NCI-H82 (cell line): ENCODE measurements at places on chromosomes 3 and 15.

DNA sequence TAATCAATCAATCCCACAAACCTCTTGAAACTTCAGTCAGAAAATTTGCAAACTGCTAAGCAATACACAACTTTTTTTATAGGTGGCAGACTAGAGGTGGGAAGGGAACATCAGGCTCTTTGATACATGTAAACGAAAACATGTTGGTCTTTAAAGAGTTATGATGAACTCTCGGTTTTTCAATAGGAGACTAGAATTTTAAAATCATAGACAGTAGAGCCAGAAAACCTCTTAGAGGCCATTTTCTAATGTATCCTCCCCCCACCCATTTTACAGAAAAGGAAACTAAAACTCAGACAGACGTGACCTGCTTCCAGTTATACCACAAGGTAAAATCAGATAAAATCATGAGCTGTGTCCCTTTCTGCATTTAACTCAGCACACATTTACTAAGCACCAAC is 179.1 kb upstream of the LPP start:
- DNase-seq, result no peak

- DNase-seq, result no peak
Measured at GRCh38 chr3:194022052-194022451, 113.9 kb upstream of the HES1 start.

DNA sequence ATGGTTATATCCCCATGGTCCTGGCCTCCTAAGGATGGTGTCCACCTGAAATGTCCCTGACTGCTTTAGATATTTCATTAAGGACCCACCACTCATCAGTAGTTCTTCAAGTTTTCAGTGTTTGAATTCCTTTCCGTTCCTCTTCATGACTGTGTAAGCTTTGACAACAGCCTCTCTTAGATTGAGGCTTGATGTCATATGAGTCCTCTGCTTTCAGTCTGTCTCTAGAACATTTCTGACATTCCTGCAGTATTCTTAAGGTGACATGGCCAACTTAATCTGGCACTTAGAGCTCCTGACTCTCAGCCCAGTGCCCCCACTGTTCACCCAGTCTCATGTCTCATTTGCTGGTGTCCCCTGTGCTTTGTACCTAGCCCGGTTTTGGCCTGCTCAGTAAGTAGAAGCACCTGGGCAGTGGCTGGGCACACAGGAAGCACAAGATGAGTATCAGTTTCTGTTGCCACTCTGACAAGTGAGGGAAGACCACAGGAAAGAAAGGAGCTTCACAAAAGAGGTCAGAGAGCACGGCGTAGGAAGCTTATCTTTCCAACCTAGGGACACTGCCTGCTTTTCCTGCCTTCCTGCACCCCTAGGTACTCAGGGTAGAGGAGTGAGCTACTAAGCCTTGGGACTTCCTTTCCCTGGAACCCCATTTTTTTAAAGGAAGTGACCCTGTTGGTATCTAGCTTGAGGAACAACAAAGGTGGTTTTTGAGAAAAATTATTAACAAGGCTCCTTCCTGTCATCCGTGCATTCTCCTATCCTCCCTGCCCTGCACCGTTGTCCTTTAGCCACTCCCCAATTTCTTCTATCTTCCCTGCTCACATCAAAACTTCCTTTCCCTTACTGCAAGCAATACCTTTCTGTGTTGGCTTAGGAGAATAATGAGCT is 103.1 kb downstream of the KLHL25 start:
- DNase-seq, result no peak

- DNase-seq, result no peak
Measured at GRCh38 chr3:124347418-124347817, 355.5 kb upstream of the ROPN1 start.

DNA sequence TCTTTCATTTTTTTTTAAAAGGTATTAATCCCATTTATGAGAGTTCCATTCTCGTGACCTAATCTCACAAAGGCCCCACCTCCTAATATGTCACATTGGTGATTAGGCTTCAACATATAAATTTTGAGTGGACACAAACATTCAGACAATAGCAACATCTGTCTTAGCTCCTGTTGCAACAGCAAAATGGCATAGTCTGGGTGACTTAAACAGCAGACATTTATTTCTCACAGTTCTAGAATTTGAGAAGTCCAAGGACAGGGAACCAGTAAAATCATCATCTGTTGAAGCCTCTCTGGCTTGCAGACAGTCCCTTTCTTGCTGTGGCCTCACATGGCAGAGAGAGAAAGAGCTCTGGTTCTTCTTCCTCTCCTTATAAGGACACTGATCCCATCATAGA is 3.2 kb upstream of the PLSCR2 start:
- no peak for DNase-seq

DNA sequence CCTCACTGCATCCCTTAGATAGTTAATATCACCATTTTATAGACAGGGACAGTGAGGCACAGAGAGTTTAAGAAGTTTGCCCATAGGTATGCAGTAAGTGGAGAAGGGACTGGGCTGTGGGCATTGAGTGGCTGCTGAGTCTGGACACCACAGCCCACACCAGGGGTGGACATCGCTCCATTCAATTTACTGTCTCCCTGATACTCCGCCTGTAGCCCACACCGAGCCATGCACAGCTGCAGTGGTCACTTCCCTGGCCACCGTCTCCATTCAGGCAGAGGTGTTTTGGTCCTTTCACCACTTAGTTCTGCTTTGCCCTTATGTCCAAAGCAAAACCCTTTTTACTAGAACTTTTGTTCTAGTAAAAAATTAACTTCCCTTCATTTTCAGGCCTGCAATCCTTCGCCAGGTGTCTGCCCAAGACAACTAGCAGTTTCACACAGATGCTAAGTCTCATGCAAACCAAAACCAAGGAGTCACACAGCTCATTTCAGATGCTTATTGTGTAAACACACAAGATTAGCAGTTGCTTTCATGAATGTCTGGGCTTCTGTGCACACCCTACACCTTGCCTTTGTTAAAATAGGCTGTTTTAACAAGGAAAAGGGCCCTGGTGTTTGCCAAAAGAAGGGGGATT is 30.1 kb downstream of the ZNF35 start:
- no peak for DNase-seq

- DNase-seq, result peak; percentile 31
Measured at GRCh38 chr3:52742418-52743041, 28.2 kb downstream of the NEK4 start.

- no peak for DNase-seq
Measured at GRCh38 chr3:159609625-159610024, 379.0 kb upstream of the IL12A start.

DNA sequence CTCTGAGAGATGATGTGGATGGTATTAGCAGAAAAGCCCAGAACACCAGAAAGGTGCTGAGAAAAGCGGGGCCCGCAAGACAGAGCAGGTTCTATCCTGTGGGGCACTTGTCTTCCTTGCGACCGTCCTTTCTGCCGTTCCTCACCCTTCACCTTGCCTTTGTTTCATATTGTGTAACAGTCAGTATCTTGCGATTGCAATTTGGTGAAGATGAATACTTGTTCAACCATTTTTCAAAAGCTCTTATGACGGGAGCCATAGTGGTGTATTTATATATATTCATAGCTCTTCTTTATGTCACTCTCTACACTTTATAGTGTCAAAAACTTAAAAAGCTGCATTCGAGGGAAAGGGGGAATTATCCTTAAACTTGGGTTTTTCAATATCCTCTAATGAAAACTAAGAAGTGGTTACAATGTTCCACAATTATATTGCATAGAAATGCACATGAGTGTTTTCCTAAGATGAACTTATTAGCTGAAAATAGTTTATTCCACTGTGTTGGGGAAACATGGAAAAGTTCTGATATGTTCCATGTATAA is 797 bp downstream of the MAP3K13 start:
- DNase-seq, result no peak

- no peak for DNase-seq
Measured at GRCh38 chr3:127728417-127729015, 55.8 kb downstream of the ABTB1 start.

GRCh38 chr3:128882719-128883118 is 3.3 kb downstream of the ACAD9 start:
- no peak for DNase-seq

DNA sequence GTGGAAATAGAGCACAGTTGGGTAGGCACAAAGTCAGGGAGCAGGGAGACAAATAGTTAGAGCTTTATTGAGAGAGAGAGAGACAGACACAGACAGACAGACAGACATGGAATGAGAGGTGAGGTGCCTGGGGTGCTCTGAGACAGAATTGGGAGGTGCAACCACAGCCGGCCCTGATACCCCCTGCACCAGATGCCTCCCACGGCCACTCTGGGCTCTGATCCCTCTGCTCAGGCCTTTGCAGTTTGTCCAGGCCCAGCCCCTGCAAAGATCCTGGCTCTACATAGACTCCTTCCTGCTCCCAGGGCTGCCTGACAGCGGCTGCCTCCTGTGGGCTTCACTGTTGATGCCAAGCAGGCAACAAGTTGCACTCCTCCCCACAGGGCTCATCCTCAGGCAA is 283.8 kb downstream of the GABRG3 start:
- no peak for DNase-seq

- no peak for DNase-seq
Measured at GRCh38 chr15:97114900-97115760, 784.6 kb downstream of the NR2F2 start.

- no peak for DNase-seq
Measured at GRCh38 chr3:23675010-23675409, 130.7 kb upstream of the UBE2E1 start.

DNA sequence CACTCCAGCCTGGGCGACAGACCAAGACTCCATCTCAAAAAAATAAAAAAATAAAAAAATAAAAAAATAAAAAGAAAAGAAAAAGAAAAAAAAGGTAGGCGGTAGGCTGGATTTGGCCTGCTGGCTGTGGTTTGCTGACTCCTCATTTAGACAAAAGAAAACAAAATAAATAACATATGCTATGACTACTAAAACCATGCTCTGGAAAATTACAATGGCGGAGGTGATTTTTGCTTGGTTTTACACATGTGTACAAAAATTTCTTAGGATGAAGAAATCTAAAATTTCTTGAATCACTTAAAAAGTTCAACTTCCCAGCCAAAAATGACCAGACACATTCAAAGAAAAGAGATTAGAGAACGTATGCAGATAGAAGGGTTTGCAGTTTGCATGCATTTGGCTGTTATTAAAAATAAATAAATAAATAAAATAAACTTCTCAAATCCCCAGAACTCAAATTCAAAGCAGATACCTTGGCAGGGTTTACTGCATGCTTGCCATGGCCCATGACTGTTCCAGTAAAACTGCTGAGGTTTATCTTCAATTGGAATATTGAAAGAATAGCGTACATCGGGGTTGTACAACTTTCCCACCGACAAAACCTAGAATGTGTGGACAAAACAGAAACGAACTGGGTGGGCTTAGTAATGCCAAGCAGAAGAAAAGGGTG is 65.9 kb downstream of the ADAMTS9 start:
- DNase-seq, result no peak

GRCh38 chr3:133475245-133476010 is 75.6 kb downstream of the BFSP2 start:
- peak; percentile 54 for DNase-seq

DNA sequence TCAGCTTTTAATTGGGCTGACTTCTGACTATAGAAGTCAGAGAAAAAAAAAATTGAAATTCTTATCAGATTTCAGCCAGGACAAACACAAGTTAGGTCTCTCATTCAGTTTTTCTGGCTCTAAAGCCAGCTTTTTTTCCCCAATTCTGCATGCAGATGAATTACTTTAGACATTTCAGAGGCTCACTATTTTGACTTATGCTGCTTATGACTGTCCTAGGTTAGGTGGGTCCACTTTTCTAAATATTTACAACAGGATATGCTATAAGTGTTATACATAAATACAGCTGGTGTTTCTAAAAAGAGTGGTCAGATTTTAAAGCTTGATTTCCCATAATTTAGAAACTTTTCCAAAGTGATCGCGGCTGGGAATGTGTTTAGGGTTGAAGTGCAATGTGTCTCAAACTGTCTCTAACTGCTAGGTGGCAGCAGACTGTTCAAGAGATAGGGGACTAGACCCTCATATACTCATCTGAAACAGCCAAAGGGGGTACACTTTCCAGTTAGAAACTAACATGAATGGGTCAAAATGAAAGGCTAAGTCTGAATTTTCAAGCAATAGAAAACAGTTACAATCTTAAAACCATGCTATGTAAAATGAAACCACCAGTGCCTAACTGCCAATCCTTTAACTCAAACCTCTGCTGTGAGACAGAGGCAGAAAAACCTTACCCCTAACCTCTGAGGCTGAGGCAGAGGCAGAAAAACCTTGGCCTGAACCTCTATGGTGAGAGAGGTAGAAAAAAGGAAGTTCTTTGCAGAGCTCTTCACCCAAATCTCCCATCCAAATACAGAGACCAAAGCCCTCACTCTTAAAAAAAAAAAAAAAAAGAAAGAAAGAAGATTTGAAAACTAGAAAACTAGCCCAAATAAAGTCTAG is 596.0 kb downstream of the NTRK3 start:
- no peak for DNase-seq

DNA sequence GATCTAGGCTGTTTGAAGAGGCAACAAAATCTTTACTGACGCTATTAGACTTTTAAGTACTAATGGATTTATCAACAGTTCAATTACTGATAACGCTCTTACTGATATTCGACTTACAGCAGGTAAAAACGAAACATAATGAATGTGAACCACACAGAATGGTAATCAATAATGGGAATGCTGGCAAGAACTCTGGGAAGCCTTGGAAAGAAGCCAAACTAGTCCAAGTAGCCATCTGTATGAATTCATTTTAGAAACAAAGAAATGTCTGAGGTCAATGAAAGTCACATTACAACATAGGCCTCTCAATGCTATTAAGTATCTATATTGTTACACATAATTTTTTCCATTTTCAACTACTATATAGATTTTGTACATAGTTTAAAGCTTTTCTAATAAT is 130.0 kb downstream of the DMXL2 start:
- DNase-seq, result peak; percentile 65

GRCh38 chr15:101246824-101247745 is 4.8 kb downstream of the CHSY1 start:
- DNase-seq, result no peak

DNA sequence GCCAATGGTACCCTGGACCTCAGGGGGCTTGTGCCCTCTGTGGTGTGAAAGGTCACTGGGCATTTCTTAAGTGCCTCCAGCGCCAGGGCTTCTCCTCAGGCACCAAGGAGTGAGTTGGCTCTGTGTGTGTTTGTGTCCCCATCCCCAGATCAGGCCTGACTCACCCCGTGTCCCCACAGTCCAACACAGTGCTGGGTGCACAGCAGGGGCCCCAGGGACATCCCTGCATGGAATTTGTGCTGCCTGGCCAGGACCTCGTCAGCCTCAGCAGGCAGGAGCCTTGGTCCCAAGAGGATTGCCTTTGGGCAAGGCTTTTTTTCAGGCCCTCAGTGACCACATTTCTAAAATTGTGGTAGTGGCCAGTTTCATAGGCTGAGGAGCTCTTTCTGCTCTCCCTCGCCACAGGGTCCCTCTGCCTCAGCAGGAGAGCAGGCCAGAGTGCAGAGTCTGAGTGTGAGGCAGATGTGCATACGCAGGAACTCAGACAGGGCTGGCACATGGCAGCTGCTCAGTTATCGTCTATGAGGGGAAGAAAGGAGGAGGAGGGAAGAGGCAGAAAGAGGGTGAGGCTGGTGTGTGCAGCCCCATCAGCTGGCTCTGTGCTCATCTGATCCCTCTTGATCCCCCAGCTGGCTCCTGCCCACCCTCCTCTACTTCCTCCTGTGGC is 215.6 kb downstream of the RPLP1 start:
- peak; percentile 70 for DNase-seq
